Stimulated activated CD4-positive, alpha-beta T cell treated with anti-CD3 and anti-CD28 coated beads, Interleukin-12 subunit alpha, Interleukin-12 subunit beta, amount 100 ng/mL, for 24 hours (primary cell): ENCODE measurements at places on chromosomes 4 and X.

DNA sequence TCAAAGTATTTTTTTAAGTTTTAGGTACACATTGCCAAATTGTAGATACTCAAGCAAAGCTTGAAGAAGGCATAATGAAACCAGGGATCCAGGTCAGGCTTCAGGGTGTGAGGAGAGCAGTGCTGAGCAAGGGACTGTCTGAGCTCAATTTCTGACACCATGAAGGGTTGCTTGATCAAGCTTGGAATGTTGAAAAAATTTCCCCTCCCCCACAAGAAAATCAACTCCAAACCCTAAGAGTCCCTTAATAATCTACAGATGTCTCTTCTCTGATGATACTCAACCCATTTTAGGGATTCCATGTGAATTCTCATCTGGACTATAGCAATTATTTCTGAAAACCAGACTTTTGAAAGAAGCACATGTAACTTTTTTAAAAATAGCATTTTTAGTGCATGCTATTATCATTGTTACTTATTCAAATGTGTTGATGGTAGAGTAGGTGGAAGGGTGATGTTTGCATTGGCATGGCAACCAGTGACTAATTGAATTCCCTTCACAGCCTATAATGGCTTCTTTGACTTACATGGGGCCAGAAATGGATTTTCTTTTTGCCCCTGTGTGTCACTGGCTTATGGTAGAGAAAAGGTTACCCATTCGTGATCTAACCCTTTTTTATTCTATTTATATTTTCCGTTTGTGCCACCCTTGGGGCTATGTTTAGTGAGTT is 252.0 kb downstream of the FBXW7 start:
- DNase-seq = no peak

DNA sequence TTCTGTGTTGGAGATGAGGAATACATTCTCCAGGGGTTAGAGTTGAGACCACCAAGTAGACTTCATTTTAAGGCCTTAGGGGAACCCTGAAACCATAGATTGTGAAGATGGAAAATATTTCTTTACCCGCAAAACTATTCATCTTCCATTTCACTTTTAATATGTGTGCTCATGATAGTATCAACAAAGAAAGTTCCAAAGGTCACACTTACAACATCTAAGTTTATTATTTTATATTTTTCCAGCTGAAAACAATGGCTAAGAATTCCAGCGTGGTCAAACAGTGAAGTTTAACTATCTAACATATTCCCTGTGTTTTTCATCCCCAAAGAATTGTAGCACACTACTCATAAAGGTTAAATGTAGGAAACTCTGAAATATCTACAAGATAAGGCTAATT is 214.5 kb upstream of the GIMD1 start:
- DNase-seq = no peak

- DNase-seq = no peak
Observed at GRCh38 chr4:75671802-75672421, 1.3 kb downstream of the G3BP2 start.

DNA sequence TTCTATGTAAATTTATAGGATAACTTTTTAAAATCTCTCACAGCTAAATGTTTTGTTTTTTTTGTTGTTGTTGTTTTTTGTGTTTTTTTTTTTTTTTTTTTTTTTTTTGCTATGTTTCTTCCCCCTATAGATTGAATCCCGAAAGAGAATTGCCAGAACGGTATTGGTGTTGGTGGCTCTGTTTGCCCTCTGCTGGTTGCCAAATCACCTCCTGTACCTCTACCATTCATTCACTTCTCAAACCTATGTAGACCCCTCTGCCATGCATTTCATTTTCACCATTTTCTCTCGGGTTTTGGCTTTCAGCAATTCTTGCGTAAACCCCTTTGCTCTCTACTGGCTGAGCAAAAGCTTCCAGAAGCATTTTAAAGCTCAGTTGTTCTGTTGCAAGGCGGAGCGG is 4.1 kb downstream of the BRS3 start:
- DNase-seq = no peak

DNA sequence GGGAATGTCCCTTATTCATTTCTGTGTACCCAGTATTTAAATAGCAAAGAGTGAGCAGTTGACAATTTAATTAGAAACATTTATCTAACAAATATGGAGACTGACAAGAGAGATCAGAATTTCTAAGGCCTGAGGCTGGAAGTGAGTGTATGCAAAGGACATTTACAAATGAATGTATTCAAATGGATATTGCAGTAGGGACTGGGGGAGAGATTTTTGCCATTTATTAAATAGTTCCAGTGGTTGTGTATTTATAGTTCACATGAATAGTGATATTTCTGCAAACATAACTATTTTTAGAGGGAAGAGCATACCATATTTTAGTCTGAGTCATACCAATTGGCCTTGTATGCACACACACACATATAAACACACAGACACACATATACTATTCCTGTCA is 592.4 kb downstream of the GLUD2 start:
- no peak for DNase-seq

DNA sequence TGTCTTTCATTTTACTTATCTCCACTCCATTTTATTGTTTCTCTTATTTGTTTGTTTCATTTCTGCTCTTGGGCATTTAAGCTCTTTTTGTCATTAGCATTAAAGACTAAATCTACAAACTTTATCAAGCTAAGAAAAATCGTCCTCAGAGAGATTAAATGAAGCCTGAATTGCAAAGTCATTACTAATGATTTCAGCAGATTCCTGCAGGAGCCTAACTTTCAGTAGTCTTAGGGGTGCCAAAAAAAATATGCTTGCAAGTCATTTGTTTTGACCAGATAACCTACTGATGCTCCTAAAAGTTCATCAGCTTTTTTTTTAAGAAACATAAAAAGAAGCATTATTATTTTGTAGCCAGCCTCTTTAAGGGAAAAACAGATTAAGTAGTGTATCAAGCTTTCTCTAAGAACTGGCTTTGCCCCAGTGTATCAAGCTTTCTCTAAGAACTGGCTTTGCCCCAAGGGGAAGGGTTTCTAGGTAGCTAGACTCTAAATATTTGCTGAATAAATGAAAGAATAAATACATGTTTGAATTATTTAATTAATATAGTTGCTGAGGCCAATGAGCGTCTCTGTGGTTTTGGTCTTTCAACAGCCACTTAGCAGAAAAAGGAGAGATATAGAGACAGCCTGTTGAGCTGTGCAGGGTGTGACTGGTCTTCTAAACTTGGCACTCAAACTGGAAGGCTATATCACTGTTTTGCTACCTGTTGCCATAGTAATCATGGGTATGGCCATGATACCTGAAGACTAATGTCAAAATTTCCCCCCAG is 174.2 kb downstream of the BTC start:
- DNase-seq = no peak

DNA sequence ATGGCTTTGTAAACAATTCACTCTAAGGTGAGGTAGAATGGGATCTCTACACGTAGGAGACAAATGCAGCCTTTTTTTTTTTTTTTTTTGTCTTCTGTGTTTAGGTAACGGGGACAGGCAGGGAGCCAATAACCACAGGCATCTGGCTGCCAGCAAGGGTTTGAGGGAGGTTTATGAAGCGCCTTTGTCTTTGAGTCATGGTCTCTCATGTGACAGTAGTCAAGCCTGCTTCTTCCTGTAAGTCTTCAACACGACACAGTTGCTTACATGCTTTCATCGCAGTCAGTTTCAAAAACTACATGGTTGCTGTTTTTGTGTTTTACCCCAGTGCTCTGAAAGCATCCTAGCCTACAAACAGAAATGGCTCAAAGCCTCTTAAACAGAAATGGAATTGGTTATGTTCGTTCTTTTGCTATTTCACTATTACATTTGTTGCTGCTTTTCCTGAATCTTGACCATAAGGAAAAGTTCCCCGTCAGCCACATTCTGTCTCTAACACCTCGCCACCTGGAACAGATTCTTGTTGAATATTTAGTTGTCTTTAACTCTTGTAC is 127.8 kb upstream of the METTL14 start:
- no peak for DNase-seq

DNA sequence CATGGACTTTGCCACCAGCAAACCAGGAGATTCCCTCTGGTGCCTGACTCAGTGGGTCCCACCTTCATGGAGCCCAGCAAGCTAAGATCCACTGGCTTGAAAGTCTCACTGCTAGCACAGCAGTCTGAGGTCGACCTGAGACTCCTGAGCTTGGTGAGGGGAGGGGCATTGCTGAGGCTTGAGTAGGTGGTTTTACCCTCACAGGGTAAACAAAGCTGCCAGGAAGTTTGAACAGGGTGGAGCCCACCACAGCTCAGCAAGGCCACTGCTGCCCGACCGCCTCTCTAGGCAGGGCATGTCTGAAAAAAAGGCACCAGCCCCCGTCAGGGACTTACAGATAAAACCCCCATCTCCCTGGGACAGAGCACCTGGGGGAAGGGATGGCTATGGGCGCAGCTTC is 28.1 kb downstream of the FAM9A start:
- DNase-seq = no peak
